Stimulated activated CD8-positive, alpha-beta memory T cell treated with anti-CD3 and anti-CD28 coated beads, Interleukin-15, amount 100 ng/mL, for 1 hour (primary cell): ENCODE measurements at places on chromosomes 1 and 21.

GRCh38 chr1:183582021-183582713 lies 8.1 kb downstream of the NCF2 start:
- no peak for DNase-seq

DNA sequence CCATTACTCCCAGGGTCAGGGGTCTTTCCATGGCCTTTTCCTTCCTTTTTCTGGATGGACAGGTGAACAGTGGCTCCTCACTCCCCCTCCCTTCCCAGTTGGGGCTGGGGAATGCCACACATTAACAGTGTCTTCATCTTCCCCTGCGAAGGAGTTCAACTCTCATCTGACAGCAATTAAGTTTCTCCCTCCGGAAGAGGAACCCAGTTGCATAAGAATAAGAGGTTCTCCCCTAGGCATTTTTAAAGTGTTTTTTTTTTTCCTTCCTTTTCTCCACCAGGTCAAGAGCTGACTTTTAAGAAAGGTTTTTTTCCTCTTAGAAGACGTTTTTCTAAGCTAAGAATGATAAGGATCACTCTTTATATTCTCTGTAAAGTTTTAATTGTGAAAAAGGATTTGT lies 42.3 kb upstream of the FASLG start:
- no peak for DNase-seq

GRCh38 chr1:178689769-178690168 lies 35.3 kb upstream of the RALGPS2 start:
- no peak for DNase-seq

GRCh38 chr21:26138615-26139257 lies 31.8 kb downstream of the APP start:
- no peak for DNase-seq

DNA sequence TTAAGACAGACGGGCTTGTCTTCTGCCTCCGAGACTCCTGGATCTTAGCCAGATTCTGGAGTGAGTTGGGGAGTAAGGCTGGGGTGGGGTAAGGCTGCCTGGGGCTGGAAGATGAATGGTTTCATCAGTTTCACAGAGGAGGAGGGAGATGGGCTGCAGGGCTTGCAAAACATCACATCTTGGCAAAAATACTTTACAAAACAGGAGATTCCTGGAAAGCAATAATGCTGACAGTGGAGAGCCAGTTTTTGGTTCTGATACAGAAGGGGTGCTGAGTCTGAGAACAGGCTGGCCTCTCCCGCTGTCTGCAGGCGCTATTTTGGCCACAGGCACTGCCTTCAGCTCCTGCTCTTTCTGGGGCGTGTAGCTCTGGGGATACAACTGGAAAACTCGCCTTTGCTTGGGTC lies 83.4 kb upstream of the KCNE2 start:
- no peak for DNase-seq

GRCh38 chr1:49424782-49425181 lies 599.0 kb downstream of the AGBL4 start:
- no peak for DNase-seq

GRCh38 chr1:234397732-234398131 lies 24.5 kb downstream of the COA6 start:
- no peak for DNase-seq

GRCh38 chr1:99269321-99269720 lies 5.0 kb downstream of the PLPPR4 start:
- no peak for DNase-seq
